ENCODE measurements at places on chromosomes 6 and 20. TPM values are rescaled to one million over a fixed set of nuclear protein-coding genes. Genes with fewer than 3 reads are reported as not detected.

- no peak overlapping the region for H3K27ac ChIP-seq
- no peaks in the 10 kb centered on the region for H3K36me3 ChIP-seq
- H3K4me1 ChIP-seq = peaks cover 3% of the 10 kb centered on the region
Observed at GRCh38 chr6:55774286-55775028, 100.9 kb downstream of the BMP5 start.

GRCh38 chr20:4415281-4415680 lies 306.4 kb upstream of the PRND start:
- no peaks in the 10 kb centered on the region for H3K36me3 ChIP-seq
- H3K4me1 ChIP-seq = no peaks in the 10 kb centered on the region
- H3K27me3 ChIP-seq = no peaks in the 10 kb centered on the region
- no peak overlapping the region for H3K4me3 ChIP-seq

- no peaks in the 10 kb centered on the region for H3K4me1 ChIP-seq
- no peak overlapping the region for H3K27ac ChIP-seq
- no peaks in the 10 kb centered on the region for H3K27me3 ChIP-seq
- no peaks in the 10 kb centered on the region for H3K36me3 ChIP-seq
- no peak overlapping the region for H3K4me3 ChIP-seq
Observed at GRCh38 chr6:134870677-134871498, 79.0 kb downstream of the ALDH8A1 start.

DNA sequence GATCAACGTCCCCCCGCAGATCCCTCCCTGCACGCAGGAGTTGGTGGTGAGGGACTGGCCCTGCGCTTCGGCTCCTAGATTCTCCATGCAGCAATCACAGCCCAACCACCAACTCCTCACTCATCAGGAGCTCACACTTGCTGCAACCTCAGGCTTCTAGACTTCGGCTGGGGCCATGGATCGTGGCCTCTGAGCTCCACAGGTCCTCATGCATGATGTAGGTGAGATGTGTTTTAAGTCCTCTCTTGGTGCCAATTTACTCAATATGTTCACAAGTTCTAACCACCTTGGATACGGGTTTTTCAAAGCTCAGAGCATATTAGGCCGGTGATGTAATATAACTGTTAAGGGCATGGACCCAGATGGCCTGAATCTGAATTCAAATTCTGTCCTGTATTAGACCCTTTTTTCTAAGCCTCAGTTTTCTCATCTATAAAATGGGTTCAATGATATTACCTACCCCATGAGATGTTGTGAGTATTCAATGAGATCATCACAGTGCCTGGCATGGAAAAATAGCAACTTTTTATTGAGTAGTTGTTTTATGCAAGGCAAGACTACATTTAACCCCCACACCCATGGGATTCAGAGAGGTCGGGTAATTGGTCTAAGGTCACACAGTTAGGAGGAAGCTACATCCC lies 31.0 kb downstream of the SUN5 start:
- DNase-seq = no peak
- H3K4me3 ChIP-seq = no peak overlapping the region
- H3K4me1 ChIP-seq = peaks cover 6% of the 10 kb centered on the region
- H3K27me3 ChIP-seq = no peaks in the 10 kb centered on the region
- no peak overlapping the region for H3K27ac ChIP-seq

GRCh38 chr6:105755885-105756284 lies 330.3 kb upstream of the PRDM1 start:
- no peak overlapping the region for H3K4me3 ChIP-seq
- H3K27me3 ChIP-seq = no peaks in the 10 kb centered on the region
- no peak for DNase-seq

- DNase-seq = peak; percentile 37
- no peak overlapping the region for H3K4me3 ChIP-seq
- H3K36me3 ChIP-seq = no peaks in the 10 kb centered on the region
- no peaks in the 10 kb centered on the region for H3K27me3 ChIP-seq
Observed at GRCh38 chr20:46188866-46189541, 70.9 kb downstream of the CD40 start.

DNA sequence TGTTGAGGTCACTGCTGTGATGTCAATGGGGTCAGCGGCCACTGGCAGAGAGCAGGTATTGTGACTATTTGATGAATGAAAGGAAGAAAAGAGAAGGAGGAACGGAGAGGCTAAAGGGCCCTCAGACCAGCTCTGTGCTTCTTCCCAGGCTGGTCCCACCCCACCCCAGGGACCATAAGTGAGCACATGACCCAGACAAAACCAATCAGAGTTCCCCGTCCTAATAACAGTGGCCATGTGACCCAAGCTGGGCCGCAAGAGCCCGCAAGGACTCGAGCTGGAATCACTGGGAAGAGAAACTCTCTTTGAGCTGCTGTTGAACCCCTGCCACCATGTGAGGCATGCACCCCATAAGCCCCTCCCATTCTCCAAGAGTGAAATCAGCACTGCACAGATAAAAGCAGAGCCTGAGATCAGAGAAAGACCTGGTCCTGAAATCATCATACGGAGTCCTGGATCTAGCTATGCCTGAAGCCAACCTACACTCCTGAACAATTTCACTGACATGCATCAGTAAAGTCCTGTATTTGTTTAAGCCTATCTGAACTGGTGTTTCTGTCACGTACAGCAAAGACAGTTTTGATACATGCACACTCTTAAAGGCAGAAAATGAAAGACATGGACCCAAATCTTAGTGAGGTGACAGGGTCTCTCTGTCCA lies 90.2 kb downstream of the PREX1 start:
- H3K4me1 ChIP-seq = peaks cover 71% of the 10 kb centered on the region
- H3K27me3 ChIP-seq = no peaks in the 10 kb centered on the region
- peak overlapping the region; percentile 63 for H3K27ac ChIP-seq
- no peak overlapping the region for H3K4me3 ChIP-seq

DNA sequence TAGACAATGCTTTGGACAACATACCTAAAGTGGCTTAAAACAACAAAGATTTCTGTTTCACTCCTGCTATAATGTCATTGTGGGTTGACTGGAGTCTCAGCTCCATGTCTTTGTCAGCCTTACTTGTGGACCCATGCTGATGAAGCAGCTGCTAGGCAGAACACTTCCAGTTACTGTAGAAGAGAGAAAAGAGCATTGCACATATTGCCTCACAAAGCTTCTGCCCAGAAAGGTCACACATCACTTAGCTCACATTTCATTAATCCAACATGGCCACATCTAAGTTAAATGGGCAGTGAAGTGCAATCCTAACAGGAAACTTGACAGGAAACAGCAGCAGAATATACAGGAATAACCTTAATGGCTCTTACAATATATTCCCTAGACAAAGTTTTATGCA lies 480.5 kb upstream of the HTR1E start:
- no peak overlapping the region for H3K27ac ChIP-seq
- no peak for DNase-seq
- H3K4me1 ChIP-seq = no peaks in the 10 kb centered on the region
- H3K4me3 ChIP-seq = no peak overlapping the region
- no peaks in the 10 kb centered on the region for H3K36me3 ChIP-seq

- H3K27ac ChIP-seq = no peak overlapping the region
- H3K27me3 ChIP-seq = no peaks in the 10 kb centered on the region
- no peak overlapping the region for H3K4me3 ChIP-seq
- peak; percentile 71 for DNase-seq
Observed at GRCh38 chr20:661474-662270, 8.7 kb upstream of the SRXN1 start.

GRCh38 chr20:22974354-22974753 lies 60.8 kb upstream of the SSTR4 start:
- H3K27ac ChIP-seq = no peak overlapping the region
- peaks cover 14% of the 10 kb centered on the region for H3K4me1 ChIP-seq
- H3K4me3 ChIP-seq = no peak overlapping the region

SMLR1 gene
- total RNA-seq = not detected

PTCHD4 gene
- 0.57 TPM for total RNA-seq

NRSN1 gene
- total RNA-seq = not detected

HLA-DMA gene
- 152 TPM for total RNA-seq

GPX6 gene
- total RNA-seq = not detected

TRIM10 gene
- total RNA-seq = 0.14 TPM

Data from upper lobe of left lung (tissue), 6 donors.